Activated naive CD4-positive, alpha-beta T cell (primary cell): ENCODE measurements at places on chromosomes 7 and 10.

DNA sequence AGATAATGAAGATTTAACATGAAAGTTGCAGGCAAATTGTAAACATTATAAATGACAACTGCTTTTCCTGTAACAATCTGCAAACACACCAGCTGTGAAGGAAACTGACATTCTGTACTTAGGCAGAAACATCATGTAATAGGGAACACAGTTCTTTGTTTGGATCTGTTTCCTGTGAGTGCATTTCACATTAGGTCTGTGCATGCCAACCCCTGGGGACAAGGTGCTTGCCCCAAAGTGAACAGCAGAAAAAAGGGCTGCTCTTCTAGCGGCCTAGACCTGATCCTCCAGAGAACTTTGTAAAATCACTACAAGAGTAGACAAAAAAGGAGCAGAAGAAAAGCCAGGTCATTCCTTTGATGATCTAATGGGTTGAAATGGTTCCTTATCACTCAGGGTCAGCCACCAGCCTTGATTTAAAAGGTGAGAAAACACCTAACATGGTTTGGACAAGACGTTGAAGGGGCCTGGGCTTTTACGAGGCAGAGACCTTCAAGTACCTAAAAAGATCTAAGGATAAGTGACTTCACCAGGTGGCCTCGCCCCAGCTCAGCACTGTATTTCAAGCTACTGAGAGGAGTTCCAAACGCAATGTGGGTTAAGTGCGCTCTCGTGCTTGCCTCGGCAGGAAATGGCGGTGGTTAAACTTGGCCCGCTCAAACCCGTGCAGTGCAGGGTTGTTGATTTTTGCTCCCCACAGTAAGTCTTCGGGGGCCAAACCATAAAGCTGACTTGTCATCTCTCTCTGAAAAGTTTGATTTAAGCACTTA, 249.7 kb downstream of the CREB5 start:
- no peak for DNase-seq

DNA sequence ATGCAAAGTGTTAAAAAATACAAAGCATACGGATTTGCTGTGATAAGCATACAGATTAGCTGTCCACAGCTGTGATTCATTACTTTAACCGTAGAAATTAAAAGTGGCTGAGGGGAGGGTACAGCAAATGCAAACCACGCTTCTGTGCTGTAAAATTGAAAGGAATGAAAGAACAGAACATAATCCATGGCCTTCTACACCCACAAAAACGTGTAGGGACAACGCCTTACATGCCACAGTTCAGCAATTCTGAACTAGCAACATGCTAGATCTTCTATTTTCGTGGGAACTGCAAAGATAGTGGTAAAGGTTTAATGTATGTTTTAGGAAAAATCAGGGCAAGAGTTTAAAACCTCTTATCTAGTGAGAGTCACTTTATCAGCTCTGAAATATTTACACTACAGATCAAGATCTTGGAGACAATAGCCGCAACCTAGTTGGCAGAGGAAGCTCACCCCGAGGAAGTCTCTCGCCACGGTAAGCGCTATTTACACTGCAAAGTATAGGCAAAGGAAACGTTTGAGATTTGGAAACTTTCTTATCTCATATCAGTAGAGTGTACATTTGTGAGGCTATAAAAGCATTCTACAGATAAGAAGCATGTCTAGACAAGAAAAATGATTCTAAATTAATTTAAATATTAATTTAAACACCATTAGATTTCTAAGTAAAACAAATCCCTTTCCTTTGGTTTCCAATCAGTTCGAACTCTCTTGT, 193.6 kb downstream of the MLLT10 start:
- DNase-seq: no peak

GRCh38 chr10:105844241-105844640, 1203.2 kb downstream of the SORCS3 start:
- no peak for DNase-seq

- no peak for DNase-seq
Observed at GRCh38 chr7:107981466-107981865, 21.5 kb downstream of the LAMB1 start.

DNA sequence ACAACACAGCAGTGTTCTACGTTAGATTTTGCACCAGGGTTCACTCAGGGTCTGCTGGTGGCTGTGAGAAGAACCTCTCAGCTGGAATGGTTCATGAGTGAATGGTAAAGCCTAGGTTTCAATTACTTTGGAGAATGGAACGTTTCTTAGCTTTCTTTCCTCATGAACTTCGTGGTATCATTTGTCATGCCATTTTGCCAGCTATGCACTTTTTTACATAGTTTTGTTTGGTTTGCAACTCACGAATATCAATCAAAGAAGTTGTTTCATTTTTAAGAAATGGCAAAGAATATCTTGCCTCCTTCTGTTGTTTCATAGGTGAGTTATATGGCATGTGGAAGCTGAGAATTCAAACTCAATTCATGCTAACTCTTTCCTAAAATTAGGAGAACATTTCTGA, 34.1 kb upstream of the RAB11FIP2 start:
- DNase-seq: no peak

- no peak for DNase-seq
Observed at GRCh38 chr10:114320249-114321116, 81.4 kb downstream of the VWA2 start.

DNA sequence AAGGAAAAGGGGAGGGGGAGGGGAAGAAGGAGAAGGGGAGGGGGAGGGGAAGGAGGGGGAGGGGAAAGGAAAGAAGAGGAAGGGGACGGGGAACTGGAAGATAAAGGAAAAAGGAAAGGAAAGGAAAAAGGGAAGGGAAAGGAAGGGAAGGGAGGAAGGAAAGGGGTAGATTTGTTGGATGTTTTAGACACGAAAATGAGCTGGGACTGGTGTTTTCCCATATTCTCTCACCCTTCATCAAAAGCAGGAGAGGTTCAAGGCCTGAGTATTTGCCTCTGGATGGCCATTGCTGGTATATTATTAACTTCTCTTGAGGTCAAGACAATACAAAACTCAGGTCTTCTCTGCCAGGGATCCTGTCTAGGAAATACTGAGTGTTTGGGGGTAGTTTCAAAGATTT, 652.7 kb downstream of the ANKRD7 start:
- DNase-seq: no peak
